ENCODE measurements at places on chromosomes 6 and 20. TPM values are rescaled to one million over a fixed set of nuclear protein-coding genes. Genes with fewer than 3 reads are reported as not detected.

Gene RIPPLY2
- total RNA-seq: not detected

Gene HLA-DRB1
- 46.0 TPM for total RNA-seq

Gene PNLDC1
- total RNA-seq: 0.57 TPM

Gene DDO
- not detected for total RNA-seq

Gene MDC1
- 48.5 TPM for total RNA-seq

Gene HM13
- 127 TPM for total RNA-seq

Gene CRISP2
- total RNA-seq: not detected

Gene SCUBE3
- 0.03 TPM for total RNA-seq

GRCh38 chr6:31680226-31681134, at the start of gene LY6G5C:
TSS of gene LY6G5C (minus strand) at chr6:31681067. CDS start at chr6:31680373, 694 bp downstream.
- DNase-seq: peak; percentile 76
- peak within 1 kb of the TSS; percentile 62 for H3K4me3 ChIP-seq
- H3K36me3 ChIP-seq: peaks cover 11% of the 10 kb centered on the region
- no peaks in the 10 kb centered on the region for H3K27me3 ChIP-seq

DNA sequence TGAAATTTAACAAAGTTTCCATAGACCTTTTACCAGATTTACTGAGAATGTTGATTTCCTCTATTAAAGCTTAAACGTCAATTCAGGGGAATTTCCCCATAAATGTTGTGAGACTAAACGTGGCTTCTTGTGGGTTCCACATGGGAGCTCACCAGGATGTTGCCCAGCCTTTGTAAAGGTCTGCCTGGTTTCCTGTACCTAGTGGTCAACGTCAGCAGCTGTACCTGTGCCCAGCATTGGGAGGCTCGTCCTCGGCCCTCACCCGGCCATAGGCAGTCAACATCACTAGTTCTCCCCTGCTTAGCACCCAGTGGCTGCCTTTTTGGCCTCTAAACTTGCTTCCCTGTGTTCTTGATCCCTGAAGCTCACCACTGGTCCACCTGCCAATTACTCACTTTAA, 22.1 kb upstream of the CD83 start:
- no peaks in the 10 kb centered on the region for H3K36me3 ChIP-seq
- no peak overlapping the region for H3K27ac ChIP-seq
- DNase-seq: no peak
- H3K4me1 ChIP-seq: peaks cover 18% of the 10 kb centered on the region

- H3K4me3 ChIP-seq: no peak overlapping the region
- H3K27ac ChIP-seq: no peak overlapping the region
- H3K4me1 ChIP-seq: peaks cover 4% of the 10 kb centered on the region
- peaks cover 18% of the 10 kb centered on the region for H3K27me3 ChIP-seq
- no peaks in the 10 kb centered on the region for H3K36me3 ChIP-seq
Measured at GRCh38 chr6:18327626-18328025, 59.5 kb upstream of the RNF144B start.

DNA sequence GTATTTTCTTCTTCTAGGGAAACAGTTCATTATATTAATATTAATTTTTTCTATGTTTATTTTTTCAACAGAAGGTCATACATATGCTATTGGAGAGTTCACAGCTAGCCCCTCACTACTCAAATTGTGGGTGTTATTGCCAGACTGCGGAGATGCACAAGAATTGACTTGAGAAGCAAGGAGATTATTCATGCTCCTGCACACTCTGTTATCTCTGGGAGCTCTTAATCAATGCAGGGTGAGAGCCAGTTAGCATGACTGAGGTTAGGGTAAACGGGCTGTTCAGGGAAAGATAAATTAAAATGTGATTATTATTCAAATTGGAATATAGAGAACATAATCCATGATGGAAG, 48.9 kb upstream of the DEFB112 start:
- no peaks in the 10 kb centered on the region for H3K4me1 ChIP-seq
- H3K27ac ChIP-seq: no peak overlapping the region
- H3K4me3 ChIP-seq: no peak overlapping the region
- H3K27me3 ChIP-seq: no peaks in the 10 kb centered on the region

DNA sequence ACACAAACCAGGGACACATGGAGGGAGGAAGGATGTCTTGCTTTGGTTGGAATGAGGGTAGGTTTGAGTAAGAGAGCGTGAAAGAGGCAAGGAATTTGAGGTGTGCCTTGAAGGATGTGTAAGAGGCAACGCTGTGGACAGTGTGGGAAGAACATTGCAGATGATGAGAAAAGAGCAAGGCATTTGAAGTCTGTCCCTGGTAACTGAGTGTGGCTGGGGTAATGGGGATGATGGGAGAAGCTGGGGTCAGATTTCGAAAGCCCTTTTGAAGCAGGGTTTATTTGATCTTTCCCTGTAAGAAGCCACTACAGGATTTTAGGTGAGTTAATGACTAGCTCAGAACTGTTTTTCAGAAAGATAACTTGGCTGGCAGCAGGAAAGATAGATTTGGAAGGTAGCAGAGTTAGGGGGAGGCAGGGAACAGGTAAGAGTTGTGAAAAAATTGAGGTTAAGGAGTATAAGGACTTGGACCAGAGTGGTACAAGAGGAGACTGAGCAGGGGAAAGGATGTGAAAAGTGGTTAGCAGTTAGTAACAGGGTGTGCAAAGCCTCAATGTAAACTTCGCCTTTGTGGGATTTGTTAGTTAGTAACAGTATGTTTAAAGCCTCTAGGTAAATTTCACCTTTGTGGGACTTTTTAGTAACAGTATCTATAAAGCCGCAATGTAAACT, 17.7 kb downstream of the UTRN start:
- H3K4me3 ChIP-seq: no peak overlapping the region
- H3K4me1 ChIP-seq: peaks cover 41% of the 10 kb centered on the region
- H3K27me3 ChIP-seq: no peaks in the 10 kb centered on the region
- H3K36me3 ChIP-seq: peaks cover 10% of the 10 kb centered on the region

GRCh38 chr6:4271761-4272470, 136.5 kb upstream of the ECI2 start:
- no peak overlapping the region for H3K27ac ChIP-seq
- no peak for DNase-seq
- no peaks in the 10 kb centered on the region for H3K27me3 ChIP-seq
- H3K36me3 ChIP-seq: no peaks in the 10 kb centered on the region
- no peak overlapping the region for H3K4me3 ChIP-seq
- H3K4me1 ChIP-seq: no peaks in the 10 kb centered on the region

- H3K4me1 ChIP-seq: peaks cover 39% of the 10 kb centered on the region
- H3K4me3 ChIP-seq: peak overlapping the region; percentile 83
- H3K27me3 ChIP-seq: no peaks in the 10 kb centered on the region
- peaks cover 29% of the 10 kb centered on the region for H3K36me3 ChIP-seq
- H3K27ac ChIP-seq: peak overlapping the region; percentile 85
- DNase-seq: no peak
Measured at GRCh38 chr6:87588756-87589407, 905 bp downstream of the RARS2 start.

DNA sequence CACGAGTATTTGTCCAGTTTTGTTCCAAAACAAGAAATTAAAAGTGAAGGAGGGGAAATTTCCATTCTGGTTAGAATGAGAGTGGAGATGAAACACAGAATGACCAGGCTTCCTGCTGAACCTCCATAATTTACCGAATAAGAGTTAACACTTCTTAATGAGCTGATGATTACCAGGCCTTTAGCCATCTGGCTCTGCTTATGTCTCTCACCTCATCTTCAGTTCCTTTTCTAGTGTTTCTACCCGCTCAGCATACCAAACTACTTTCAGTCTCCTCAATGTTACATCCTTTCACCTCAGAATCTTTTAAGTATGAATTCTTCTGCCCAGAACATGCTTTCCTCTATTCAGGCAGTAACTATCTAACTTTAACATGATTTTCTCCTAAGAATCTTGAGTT, 209.0 kb upstream of the RSPO3 start:
- no peaks in the 10 kb centered on the region for H3K4me1 ChIP-seq
- no peak overlapping the region for H3K27ac ChIP-seq
- H3K4me3 ChIP-seq: no peak overlapping the region
- no peak for DNase-seq

GRCh38 chr20:59680148-59680650, 75.9 kb downstream of the PHACTR3 start:
- no peak overlapping the region for H3K4me3 ChIP-seq
- H3K4me1 ChIP-seq: no peaks in the 10 kb centered on the region
- no peak overlapping the region for H3K27ac ChIP-seq
- no peaks in the 10 kb centered on the region for H3K36me3 ChIP-seq
- peaks cover 3% of the 10 kb centered on the region for H3K27me3 ChIP-seq

- peaks cover 2% of the 10 kb centered on the region for H3K4me1 ChIP-seq
- H3K27ac ChIP-seq: no peak overlapping the region
- H3K4me3 ChIP-seq: no peak overlapping the region
- H3K36me3 ChIP-seq: peaks cover 2% of the 10 kb centered on the region
- H3K27me3 ChIP-seq: peaks cover 18% of the 10 kb centered on the region
- DNase-seq: no peak
Measured at GRCh38 chr20:9068233-9068801, 570 bp upstream of the PLCB4 start.

- H3K27ac ChIP-seq: peak overlapping the region; percentile 98
- H3K36me3 ChIP-seq: no peaks in the 10 kb centered on the region
- peaks cover 61% of the 10 kb centered on the region for H3K4me1 ChIP-seq
- H3K27me3 ChIP-seq: peaks cover 9% of the 10 kb centered on the region
- peak; percentile 87 for DNase-seq
Measured at GRCh38 chr20:62618611-62619529, 23.4 kb upstream of the SLCO4A1 start.

- no peaks in the 10 kb centered on the region for H3K36me3 ChIP-seq
- H3K27me3 ChIP-seq: peaks cover 24% of the 10 kb centered on the region
- DNase-seq: no peak
- no peaks in the 10 kb centered on the region for H3K4me1 ChIP-seq
Measured at GRCh38 chr6:87103977-87104601, 9.2 kb upstream of the CGA start.

DNA sequence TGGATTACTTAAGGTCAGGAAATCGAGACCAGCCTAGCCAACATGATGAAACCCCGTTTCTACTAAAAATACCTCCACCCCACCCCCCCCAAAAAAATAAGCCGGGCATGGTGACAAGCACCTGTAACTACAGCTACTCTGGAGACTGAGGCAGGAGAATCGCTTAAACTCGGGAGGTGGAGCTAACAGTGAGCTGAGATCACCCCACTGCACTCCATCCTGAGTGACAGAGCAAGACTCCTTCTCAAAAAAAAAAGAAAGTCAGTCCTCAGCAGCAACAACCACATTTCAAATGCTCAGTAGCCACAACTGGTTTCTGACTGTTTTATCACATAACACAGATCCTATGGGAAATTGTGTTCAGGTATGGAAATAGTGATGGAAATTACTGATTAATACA, 135.3 kb downstream of the HFE start:
- H3K36me3 ChIP-seq: peaks cover 7% of the 10 kb centered on the region
- H3K27me3 ChIP-seq: no peaks in the 10 kb centered on the region
- DNase-seq: peak; percentile 60
- H3K4me1 ChIP-seq: peaks cover 41% of the 10 kb centered on the region
- H3K4me3 ChIP-seq: no peak overlapping the region
- no peak overlapping the region for H3K27ac ChIP-seq

GRCh38 chr20:62320581-62321354, 18.0 kb downstream of the ADRM1 start:
- no peak overlapping the region for H3K4me3 ChIP-seq
- H3K27me3 ChIP-seq: no peaks in the 10 kb centered on the region
- H3K36me3 ChIP-seq: no peaks in the 10 kb centered on the region
- DNase-seq: peak; percentile 27

- H3K4me3 ChIP-seq: no peak overlapping the region
- no peak overlapping the region for H3K27ac ChIP-seq
- no peak for DNase-seq
- H3K27me3 ChIP-seq: no peaks in the 10 kb centered on the region
- H3K4me1 ChIP-seq: peaks cover 26% of the 10 kb centered on the region
- H3K36me3 ChIP-seq: peaks cover 5% of the 10 kb centered on the region
Measured at GRCh38 chr6:125798734-125799508, 8.2 kb downstream of the NCOA7 start.

DNA sequence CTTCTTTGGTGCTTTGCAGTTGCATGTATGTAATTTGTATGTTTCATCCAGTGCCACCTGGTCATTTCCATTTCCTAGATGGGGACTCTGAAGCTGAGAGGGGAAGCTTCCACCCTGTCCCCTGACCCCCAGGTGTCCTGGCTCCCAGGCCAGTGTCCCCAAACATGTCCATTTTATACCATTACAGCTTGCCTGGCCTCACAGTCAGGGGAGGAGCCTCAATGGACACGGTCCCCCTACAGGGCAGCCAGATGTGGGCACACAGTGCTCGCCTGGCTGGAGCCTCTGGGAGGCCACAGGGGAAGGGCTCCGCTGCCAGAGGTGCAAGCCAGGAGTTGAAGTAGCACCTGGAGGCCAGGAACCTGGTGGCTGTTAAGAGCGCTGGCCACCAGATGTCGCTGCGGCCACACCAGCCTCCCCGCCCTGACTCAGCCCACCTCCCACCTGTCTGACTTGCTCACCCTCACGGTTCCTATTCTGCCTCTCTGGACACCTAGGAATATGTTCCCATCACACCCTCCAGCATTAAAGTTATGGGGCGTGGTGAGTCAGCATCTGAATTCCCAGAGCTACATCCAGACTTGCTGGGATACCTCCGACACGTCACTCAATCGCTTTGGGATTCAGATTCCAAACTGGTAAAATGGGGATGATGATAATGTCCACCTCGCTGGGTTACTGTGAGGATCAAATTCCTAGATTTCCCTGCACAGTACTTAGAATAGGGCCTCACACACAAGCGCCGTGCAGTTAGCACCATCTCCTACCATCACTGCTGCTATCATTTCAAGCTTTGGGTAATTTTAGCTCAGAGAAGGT, 107.4 kb downstream of the SULF2 start:
- peaks cover 4% of the 10 kb centered on the region for H3K4me1 ChIP-seq
- H3K27ac ChIP-seq: no peak overlapping the region
- peak; percentile 65 for DNase-seq
- no peak overlapping the region for H3K4me3 ChIP-seq

GRCh38 chr20:23971310-23971709, 17.3 kb downstream of the GGTLC1 start:
- H3K4me3 ChIP-seq: no peak overlapping the region
- no peak for DNase-seq
- no peaks in the 10 kb centered on the region for H3K4me1 ChIP-seq
- no peaks in the 10 kb centered on the region for H3K36me3 ChIP-seq

GRCh38 chr6:21367649-21368154, 225.8 kb upstream of the SOX4 start:
- H3K4me1 ChIP-seq: no peaks in the 10 kb centered on the region
- H3K36me3 ChIP-seq: no peaks in the 10 kb centered on the region
- no peaks in the 10 kb centered on the region for H3K27me3 ChIP-seq

- no peaks in the 10 kb centered on the region for H3K27me3 ChIP-seq
- no peaks in the 10 kb centered on the region for H3K36me3 ChIP-seq
- no peak overlapping the region for H3K4me3 ChIP-seq
- no peaks in the 10 kb centered on the region for H3K4me1 ChIP-seq
- no peak overlapping the region for H3K27ac ChIP-seq
- DNase-seq: no peak
Measured at GRCh38 chr6:97630604-97631003, 347.6 kb upstream of the MMS22L start.

DNA sequence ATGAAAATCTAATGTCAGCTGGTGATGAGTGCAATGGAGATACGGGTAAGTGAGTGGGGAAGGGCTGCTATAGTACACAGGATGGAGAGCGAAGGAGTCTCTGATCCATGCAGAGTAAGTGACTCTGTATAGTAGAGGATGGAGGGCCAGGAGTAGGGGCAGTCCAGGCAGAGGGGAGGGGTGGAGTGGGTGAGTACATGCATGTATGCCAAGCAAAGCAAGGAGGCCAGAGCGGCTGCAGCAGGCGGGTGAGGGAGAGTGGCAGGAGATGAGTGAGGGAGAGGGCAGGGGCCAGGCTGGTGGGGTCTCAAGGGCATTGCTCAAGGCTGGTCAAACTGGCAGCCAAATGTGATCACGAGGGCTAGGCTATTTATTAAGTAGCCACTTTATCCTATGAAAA, 94.0 kb downstream of the PREP start:
- no peaks in the 10 kb centered on the region for H3K27me3 ChIP-seq
- H3K36me3 ChIP-seq: peaks cover 15% of the 10 kb centered on the region
- H3K4me1 ChIP-seq: no peaks in the 10 kb centered on the region
